ENCODE measurements at places on chromosomes 4 and X.

DNA sequence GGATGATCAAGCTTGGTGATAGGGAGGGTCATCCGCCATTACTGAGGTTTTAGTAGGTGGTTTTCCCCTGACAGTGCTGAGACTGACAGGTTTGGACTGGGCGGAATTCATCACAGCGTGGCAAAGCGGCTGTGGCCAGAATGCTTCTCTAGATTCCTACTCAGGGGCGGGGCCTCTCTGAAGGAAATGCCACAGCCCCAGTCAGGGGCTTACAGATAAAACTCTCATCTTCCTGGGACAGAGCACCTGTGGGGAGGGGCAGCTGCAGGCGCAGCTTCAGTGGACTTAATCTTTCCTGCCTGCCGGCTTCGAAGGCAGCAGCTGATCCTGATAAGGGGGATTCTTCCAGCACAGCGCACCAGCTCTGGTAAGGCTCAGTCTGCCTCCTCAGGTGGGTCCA, 316.7 kb downstream of the RPA4 start:
- DNase-seq = no peak

DNA sequence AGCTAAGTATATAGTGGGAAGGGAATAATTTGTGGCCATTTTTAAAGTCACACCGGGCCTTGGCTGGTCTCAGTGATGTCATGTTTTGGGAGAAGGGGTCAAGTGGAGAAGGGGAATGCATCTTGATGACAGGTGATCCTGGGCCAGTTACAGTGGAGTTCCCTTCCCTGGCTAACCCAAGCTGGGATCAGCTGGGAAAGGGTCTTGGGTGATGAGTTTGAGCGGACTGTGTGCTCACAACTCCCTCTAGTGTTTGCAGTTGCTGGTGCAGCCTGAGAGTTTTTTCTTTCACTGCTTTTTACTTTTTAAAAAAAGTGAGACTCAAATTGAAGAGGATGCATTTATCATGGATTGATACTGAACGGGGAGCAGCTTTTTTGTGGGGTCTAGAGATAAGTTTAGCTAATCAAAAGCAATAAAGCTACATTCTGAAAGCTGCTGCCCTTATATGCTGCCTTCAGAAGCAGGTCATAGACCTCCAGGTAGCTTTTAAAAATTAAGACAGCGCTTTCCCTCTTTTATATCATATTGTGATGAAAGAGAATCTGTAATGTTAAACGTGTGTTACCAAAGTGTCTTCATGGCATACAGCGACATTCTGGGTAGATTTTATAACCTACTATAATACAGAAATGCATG, 164.7 kb downstream of the DCLK2 start:
- DNase-seq = no peak

- DNase-seq = no peak
Measured at GRCh38 chr4:128516301-128516969, 228.8 kb upstream of the PGRMC2 start.

DNA sequence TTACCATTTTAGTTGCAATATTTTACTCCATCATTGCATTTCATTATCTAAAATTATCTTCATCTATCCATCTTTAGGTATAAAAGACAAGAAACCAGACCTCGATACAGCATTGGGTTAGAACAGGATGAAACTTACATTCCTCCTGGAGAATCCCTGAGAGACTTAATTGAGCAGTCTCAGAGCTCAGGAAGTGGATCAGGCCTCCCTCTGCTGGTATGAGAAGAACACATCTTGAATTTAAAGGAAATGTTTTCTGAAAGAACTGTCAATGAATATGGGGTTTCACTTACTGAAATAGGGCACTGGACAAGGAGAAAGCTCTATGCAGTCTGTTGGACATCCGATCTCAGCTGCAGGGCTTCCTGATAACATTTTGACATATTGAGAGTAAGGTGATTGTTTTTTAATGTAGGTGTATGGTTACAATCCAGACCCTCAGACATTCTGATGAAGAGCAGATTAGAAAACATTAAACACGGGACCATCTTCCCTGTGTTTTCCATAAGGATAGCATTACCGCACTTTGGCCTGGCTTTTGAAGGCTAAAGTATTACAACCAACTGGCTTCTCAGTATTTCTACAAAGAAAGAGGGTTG, 367.2 kb downstream of the BMPR1B start:
- no peak for DNase-seq

DNA sequence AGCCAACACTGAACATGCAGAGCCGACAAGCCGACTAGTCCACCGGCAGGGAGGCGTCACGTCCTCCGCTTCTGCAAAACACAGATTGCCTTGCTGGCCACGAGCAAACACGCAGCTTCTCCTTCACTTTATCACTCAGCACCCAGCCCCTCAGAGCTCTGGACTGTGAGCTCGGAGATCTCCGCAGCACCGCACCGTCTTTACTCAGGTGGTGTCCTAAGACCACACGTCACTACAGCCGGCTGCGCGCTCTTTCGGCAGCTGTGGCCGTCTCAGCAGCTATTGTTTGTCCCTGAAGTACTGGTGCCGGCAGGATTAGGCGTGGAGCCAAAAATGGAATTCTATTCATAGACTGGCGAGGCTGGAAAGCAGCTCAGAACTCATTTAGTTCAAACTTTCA, 72.0 kb downstream of the FAT1 start:
- DNase-seq = peak; percentile 65

DNA sequence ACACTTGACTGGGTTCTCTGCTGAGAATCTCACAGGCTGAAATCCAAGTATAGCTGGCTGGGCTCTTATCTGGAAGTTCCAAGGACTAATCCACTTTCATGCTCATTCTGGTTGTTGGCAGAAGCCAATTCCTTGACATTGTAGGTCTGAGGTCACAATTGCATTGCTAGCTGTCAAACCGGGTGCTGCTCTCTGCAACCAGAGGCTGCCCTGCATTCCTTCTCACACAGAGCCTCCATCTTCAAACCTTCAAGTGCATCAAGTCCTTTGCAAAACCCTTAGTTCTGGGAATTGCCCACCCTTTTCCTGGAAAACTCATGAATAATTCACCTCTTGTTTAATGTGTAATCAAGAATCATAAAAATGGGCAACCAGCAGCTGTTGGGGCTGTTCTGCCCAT, 404.2 kb downstream of the KCNIP4 start:
- DNase-seq = no peak

DNA sequence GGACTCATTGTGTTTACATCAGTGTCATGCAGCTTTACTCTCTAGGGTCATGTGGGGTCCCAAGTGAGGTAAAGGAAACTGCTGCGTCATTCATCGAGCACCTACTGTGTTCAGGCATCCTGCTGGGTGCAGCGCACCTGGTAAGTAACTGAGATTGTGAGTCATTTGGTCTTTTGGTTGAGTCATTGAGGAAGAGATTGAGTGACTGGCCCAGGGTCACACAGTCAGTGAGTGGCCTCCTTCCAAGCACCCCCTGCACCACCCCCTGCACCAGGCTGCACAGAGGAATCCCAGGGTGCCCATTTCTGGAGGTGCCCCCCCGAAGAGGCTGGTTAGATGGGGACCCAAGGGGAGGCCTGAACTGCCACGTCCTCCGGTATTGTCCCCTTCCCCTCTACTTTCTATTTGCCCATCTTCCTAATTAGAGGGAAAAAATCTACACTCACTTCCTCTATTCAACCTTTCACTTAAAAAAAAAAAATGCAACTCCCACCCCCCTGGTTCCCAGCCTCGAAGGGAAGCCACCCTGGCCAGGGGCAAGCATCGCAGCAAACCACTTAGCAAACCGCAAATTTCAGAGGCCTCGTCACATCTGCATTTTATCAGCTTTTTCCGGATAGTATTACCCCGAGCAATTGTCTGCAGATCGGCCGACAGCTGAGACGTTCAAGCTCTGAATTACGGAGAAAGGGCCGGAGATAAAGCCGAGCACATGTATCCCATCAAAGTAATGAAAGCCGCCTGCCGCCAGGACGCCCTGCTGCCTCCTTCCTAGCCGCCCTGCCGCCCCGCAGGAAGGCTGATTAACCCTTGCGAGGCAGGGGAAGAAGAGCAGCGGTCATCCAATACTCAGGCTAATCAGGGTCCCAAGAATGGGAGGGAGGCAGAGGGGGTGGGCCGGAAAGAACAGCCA, 96.3 kb upstream of the MSX1 start:
- no peak for DNase-seq

DNA sequence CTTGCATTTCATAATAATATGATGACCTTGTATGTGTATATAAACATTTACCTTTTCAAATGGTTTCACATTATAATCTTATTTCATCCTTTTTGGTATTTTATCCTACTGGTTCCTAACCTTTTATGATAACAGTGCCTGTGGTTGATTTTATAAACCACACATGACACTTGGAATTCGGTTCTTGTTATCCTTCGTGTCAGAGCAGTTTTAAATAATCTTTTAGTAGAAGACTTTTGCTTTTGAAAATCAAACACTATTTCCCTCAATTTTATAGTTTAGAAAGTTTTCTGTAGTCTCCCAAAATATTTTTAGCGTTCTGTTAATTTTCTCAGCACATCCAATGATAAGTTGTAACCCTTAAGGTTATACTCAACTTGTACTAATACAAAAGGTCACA, 676.8 kb downstream of the RAPGEF2 start:
- no peak for DNase-seq

- no peak for DNase-seq
Measured at GRCh38 chrX:43663173-43663572, 7.1 kb downstream of the MAOA start.
